ENCODE measurements at places on chromosomes 16 and 17. TPM values are rescaled to one million over a fixed set of nuclear protein-coding genes. Genes with fewer than 3 reads are reported as not detected.

DNA sequence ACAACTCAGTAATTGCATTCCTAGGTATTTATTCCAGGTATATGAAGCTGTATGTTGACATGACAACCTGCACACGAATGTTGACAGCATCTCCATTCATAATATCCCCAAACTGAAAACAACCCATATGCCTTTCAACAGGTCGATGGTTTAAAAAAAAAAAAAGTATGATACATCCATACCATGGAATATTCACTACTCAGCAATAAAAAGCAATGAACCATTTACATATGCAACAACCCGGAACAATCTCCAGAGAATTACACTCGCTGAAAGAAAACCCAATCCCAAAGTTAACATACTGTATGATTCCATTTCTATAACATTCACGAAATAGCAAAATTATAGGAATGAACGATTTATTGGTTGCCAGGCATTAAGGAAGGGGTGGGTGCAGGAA, 53.3 kb upstream of the DNAH9 start:
- H3K36me3 ChIP-seq, result no peaks in the 10 kb centered on the region
- no peak for DNase-seq
- no peak overlapping the region for H3K27ac ChIP-seq
- H3K27me3 ChIP-seq, result no peaks in the 10 kb centered on the region
- H3K4me3 ChIP-seq, result no peak overlapping the region

DNA sequence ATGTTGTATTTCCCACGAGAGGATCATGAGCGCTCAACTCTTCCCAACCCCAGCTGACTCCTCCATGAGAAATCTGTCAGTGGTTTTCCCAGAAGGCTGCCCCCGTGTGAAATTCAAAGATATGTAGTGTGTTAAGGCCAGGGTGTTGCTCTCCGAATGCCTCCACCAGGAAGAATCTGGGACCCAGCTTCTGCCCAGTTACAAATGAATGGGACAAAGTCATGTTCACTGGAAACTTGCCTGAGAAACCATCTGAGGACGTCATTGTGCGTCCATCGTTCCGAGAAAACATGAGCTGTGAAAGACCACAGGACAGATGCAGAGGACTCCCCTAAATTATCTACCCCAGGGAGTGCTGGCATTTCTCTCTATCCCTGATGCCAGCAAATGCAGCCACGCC, 86.0 kb downstream of the AIPL1 start:
- H3K36me3 ChIP-seq, result no peaks in the 10 kb centered on the region
- no peak overlapping the region for H3K4me3 ChIP-seq
- H3K27me3 ChIP-seq, result no peaks in the 10 kb centered on the region
- no peak for DNase-seq
- H3K4me1 ChIP-seq, result no peaks in the 10 kb centered on the region

GRCh38 chr17:8353736-8354135, 14.1 kb downstream of the ODF4 start:
- peak overlapping the region; percentile 52 for H3K27ac ChIP-seq
- no peaks in the 10 kb centered on the region for H3K27me3 ChIP-seq
- H3K4me3 ChIP-seq, result no peak overlapping the region
- DNase-seq, result no peak
- no peaks in the 10 kb centered on the region for H3K36me3 ChIP-seq
- H3K4me1 ChIP-seq, result no peaks in the 10 kb centered on the region

DNA sequence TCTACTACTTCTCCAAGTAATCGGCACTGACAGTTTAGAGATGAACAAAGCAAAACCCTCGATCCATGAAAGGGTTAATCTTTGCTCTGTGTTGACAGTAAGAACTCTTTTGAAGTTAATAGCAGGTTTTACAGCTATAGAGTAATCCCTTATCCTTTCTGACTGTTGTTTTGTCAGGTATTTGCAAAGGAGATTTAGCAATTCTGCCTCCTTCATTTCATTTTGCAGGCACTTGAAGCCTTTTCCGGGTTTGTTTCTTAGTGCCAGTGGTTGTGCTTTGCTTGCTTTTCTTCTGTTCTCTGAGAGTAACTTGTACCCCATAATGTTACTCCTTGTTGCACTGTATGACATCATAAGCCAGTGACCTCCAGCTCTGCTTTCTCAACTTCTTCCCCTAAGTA, 64.5 kb downstream of the TANGO6 start:
- no peaks in the 10 kb centered on the region for H3K27me3 ChIP-seq
- H3K4me1 ChIP-seq, result no peaks in the 10 kb centered on the region
- no peak for DNase-seq
- H3K27ac ChIP-seq, result no peak overlapping the region
- no peak overlapping the region for H3K4me3 ChIP-seq
- H3K36me3 ChIP-seq, result peaks cover 49% of the 10 kb centered on the region

- DNase-seq, result no peak
- no peak overlapping the region for H3K27ac ChIP-seq
- H3K36me3 ChIP-seq, result no peaks in the 10 kb centered on the region
- H3K4me3 ChIP-seq, result no peak overlapping the region
Observed at GRCh38 chr16:53105565-53105964, 50.8 kb downstream of the CHD9 start.

DNA sequence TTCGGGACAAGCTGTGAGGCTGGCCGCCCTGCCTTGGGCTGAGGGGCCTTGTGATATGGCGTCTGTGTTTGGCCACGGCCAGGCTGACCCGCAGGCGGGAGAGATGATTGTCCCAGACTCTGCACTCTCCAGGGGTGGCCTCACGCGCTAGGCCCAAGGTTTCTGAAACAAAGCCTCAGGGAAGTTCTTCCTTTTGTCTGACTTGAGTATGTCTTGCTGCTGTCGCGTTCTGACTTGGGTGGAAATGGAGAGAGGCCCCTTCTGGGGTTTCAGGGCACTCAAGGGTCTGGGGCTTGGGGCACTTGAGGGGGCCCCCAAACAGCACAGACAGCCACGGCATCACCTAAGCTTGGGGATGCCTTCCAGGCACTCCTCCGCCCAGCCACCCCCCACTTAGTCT, 3.8 kb upstream of the METRN start:
- H3K27ac ChIP-seq, result no peak overlapping the region
- no peak for DNase-seq
- peaks cover 22% of the 10 kb centered on the region for H3K4me1 ChIP-seq
- H3K27me3 ChIP-seq, result peaks cover 53% of the 10 kb centered on the region

DNA sequence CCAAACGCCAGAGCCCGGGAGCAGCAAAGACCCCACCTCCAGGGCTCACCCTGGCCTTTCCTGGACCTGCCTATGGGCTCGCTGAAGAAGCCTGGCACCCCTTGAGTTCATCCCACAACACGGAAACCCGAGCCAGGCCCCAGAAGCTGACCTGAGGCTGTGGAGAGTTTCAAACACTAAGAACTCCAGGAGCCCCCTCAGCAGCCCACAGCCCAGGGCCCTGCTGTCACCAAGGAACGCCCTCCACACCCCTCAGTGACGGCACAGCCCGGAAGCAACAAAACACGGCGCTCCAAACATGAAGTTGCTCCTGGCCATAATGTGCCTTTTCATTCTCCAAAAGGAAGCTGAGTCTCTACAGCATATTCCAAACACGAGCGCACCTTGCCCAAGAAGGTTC, 9.2 kb downstream of the SLC38A10 start:
- no peaks in the 10 kb centered on the region for H3K27me3 ChIP-seq
- peak overlapping the region; percentile 58 for H3K4me3 ChIP-seq
- peaks cover 15% of the 10 kb centered on the region for H3K4me1 ChIP-seq
- no peak for DNase-seq
- peaks cover 17% of the 10 kb centered on the region for H3K36me3 ChIP-seq

The CPPED1 gene
- total RNA-seq, result 25.1 TPM
